ENCODE measurements at places on chromosomes 1 and 21. TPM values are rescaled to one million over a fixed set of nuclear protein-coding genes. Genes with fewer than 3 reads are reported as not detected.
A peak's percentile ranks its signal among the peaks of the same experiment; 100 is the strongest.

Gene TGFB2
- polyA plus RNA-seq: 21.2 TPM

Gene TMPRSS15
- not detected for polyA plus RNA-seq

Gene TMEM54
- polyA plus RNA-seq: 89.7 TPM

Gene PDZK1IP1
- polyA plus RNA-seq: 0.52 TPM

Gene FMO3
- polyA plus RNA-seq: not detected

Gene RAP1GAP
- 0.07 TPM for polyA plus RNA-seq

Gene OR6K3
- polyA plus RNA-seq: not detected

GRCh38 chr1:219526074-219526473 is 86.8 kb downstream of the ZC3H11B start:
- no peak for DNase-seq

GRCh38 chr1:2098839-2099785 is 48.9 kb downstream of the PRKCZ start:
- no peak for DNase-seq

DNA sequence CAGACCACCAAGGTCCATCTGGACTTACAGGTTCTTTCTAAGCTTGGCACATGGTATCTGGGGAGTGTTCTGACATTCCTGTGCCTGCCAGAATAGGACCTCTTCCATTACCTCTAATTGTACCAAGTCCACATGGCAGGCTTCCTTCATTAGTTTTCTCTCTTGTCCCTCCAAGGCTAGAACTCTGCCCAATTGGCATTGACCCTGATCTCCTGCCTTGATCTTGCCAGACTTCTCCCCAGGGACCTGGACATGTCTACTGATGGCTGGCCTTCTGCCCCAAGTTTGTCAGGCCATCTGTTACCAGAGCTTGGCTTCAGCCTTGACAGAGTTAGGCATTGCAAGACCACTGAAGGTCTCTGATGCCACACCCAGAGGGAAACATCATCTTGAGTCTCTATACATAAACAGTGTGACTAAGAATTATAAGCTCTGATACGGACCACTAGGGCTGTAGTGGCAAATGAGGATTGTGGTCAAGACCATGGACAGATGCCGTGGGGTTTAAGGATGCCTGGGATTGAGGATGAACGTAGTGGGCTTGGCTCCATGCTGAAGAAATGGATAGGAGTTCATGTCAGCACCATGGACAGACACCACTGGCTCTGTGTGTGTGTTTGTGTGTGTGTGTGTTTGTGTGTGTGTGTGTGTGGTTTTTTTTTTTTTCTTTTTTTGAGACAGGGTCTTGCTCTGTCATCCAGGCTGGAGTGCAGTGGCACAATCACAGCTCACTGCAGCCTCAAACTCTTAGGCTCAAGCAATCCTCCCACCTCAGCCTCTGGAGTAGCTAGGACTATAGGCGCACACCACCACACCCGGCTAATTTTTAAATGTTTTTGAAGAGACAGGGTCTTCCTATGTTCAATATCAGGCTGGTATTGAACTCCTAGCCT is 19.5 kb upstream of the PSMB2 start:
- peak; percentile 30 for DNase-seq

DNA sequence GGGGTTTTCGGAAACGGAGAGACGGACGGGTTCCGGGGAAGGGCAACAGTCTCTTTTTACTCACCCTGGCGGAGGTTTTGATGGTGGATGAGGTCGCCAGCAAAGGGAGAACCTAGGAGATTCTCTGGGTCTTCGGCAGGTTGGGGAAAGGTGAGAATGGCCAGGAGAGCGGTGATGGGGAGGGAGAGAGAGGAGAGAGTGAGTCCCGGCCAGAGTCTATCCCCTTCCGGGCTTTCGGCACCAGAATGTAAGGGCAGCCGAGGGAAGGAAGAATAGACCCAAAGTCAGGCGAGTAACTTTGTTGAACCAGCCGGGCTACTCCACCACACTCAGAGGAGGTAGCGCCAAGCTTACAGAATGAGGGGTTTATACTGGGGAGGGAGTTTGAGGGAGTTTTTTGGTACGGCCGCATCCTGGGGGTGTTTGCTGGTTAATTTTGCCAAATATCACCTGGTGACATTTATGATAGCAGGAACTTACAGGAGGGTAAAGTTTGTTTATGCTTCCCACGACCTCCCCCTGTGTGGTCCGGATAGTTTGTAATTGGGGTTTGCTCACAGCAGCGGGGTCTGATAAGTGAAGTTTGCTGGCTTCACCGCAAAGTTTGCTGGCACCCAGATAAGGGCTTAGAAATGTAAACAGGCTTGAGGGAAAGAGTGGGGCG is 141.1 kb upstream of the ETV3 start:
- no peak for DNase-seq

- DNase-seq: peak; percentile 30
These were observed 354.3 kb downstream of the TGFB2 start for GRCh38 chr1:218699421-218699820.

DNA sequence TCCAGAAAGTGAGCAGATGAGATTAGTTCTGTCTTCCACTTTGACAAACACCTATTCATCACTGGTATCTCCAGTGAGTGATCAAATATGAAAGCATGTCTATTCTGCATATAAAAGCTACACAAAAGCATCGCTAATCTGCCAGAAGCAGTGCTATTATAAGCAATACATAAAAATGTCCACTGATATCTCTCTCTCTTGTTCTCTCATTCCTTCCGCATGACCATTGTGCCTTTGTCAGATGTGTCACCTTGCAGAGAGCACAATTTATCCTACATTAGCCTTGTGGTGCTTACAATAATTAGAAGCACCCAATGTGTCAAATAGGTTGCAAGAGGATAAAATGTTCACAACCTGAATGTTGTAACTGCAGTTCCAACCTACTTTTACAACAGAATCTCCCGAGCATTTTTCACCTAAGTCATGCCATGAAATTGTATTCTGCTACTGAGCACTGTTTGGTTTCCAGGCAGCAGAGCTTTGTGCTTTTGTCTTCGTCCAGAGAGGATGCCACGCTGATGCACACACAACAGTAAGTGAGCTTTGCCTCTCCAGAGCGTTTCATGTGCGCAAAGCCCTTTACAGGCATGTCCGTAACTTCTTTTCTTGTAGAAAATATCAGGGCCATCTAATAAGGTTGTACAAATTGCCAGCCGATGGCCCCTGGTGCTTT is 198.7 kb upstream of the PLD5 start:
- no peak for DNase-seq

- DNase-seq: no peak
These were observed 192.1 kb downstream of the SETD4 start for GRCh38 chr21:35868005-35868868.

- DNase-seq: no peak
These were observed 312.5 kb upstream of the PKN2 start for GRCh38 chr1:88371436-88372023.

DNA sequence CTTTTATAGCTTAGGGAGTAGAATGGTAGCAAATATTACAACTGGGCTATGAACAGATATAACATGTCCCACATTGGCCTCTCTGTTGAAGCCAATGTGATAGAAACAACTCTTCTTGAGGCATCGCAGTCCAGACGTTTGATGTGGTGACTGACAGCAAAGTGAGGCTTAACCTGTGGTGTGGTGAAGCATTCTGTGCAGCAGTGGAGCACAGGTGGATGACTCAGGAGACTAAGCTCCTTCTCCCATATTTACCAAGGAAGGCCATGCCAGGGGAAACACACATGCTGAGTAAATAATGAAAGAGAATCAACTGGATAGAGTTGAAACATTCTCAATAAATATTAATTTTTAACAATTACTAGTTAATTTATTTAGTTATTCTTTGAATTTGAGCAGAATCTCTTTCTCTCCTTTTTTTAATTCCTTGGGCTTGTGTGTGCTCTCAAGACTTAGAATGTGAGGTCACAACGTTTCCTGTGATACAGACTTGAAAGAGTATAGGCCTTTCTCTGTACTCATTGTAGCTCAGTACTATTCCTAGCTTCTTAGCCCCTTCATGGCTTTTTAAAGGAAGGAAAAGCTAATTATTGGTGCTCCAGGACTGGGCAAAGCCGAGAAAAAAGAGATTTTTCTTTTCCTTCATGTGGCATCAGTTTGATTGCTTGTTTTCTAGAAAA is 17.6 kb downstream of the CRB1 start:
- DNase-seq: no peak

- DNase-seq: peak; percentile 96
These were observed 20.3 kb downstream of the ENO1 start for GRCh38 chr1:8858112-8858668.

GRCh38 chr1:181112071-181112929 is 23.8 kb downstream of the IER5 start:
- peak; percentile 87 for DNase-seq

GRCh38 chr1:246459221-246459620 is 47.9 kb downstream of the SMYD3 start:
- peak; percentile 34 for DNase-seq

- DNase-seq: no peak
These were observed 68.2 kb upstream of the OLIG2 start for GRCh38 chr21:32957545-32957944.

GRCh38 chr1:8120693-8121260 is 94.7 kb upstream of the ERRFI1 start:
- peak; percentile 93 for DNase-seq

DNA sequence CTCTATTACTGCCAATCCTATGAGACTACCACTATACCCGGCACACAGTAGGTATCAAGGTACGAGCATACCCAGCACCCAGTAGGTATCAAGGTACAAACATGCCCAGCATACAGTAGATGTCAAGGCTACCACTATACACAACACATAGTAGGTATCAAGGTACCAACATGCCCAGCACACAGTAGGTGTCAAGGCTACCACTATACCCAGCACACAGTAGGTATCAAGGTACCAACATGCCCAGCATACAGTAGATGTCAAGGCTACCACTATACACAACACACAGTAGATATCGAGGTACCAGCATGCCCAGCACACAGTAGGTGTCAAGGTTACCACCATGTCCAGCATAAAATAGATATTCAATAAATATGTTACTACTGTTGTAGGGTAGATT is 98.4 kb downstream of the C1orf94 start:
- DNase-seq: no peak

DNA sequence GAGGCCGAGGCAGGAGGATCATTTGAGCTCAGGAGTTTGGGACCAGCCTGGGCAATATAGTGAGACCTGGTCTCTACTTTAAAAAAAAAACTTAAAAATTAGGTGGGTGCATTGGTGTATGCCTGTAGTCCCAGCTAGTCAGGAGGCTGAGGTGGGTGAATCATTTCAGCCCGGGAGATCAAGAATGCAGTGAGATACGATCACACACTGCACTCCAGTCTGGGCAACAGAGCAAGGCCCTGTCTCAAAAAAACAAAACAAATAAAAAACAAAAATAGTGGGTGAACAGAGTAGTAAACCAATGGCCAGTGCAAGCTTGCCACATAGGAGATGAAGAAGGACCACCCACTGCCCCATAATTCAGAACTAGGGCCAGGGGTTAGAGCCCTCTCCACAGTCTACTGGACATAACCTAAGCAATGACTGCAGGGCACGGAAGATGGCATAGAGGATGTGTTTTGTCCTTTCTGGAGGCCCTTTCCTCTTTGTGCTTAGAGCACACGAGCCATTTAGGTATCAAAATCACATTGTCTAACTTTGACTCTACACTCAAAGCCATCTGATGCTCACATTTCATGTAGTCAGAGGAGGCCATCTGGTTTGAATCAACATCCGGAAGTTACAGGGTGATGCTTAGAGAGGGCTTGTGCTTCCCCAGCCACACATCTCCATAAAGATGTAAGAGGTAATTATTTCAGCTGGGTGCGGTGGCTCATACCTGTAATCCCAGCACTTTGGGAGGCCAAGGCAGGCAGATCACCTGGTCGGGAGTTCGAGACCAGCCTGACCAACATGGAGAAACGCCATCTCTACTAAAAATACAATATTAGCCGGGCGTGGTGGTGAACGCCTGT is 12.6 kb downstream of the CD2 start:
- no peak for DNase-seq

DNA sequence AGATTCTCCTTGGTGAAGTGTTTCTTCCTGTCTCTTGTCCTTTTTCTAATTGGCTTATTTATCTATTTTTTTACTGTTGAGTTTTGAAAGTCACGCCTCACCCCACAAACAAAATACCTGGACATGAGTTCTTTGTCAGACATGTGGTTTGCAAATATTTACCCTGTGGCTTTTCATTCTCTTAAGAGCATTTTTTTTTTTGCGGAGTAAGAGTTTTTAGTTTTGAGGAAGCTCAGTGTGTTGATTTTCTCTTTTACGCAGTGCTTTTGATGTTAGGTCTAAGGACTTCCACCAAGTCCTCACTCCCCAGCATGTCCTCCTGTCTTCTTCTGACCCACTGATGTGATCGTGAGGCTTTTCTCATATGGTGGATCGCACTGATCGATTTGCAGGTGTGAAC is 7.6 kb downstream of the DFFB start:
- DNase-seq: no peak

- peak; percentile 31 for DNase-seq
These were observed 29.4 kb downstream of the MRPL37 start for GRCh38 chr1:54229281-54229891.

- DNase-seq: no peak
These were observed 22.2 kb upstream of the SMG7 start for GRCh38 chr1:183450093-183450492.

DNA sequence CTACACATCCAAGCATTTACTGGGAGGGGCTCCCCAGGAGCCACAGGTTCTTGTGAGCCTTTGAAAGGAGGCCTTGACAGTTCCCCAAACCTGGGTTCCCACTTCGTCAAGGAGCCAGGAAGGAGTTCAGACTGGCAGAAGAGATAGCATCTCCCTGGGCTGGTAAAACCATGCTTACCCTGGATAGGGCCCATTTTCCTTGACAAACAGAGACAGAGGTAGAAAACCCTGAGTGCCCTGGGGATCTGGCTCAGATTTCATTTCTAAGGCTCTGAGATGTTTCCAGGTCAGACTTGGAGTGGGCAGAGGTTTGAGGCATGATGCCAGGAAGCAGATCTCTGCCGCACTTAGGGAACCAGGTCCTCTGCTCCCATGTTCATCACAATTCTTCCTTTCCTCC is 2.7 kb downstream of the ETNK2 start:
- DNase-seq: no peak

DNA sequence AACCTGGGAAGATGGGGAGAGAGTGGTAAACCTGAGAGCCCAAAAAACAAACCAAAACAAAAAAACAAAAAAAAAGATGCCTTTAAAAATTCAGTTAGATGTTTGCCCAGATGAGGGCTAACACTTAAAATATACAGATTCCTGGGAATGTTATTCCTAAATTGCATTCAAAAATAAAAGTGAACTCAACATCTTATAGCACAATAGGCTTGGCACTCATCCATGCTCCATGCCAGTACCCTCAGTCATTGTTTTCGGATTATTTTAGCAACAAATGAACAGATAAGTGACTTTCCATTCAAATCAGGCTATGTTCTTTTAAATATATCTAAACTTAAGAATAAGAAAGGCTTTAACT is 3.7 kb downstream of the ATP1A1 start:
- peak; percentile 82 for DNase-seq

DNA sequence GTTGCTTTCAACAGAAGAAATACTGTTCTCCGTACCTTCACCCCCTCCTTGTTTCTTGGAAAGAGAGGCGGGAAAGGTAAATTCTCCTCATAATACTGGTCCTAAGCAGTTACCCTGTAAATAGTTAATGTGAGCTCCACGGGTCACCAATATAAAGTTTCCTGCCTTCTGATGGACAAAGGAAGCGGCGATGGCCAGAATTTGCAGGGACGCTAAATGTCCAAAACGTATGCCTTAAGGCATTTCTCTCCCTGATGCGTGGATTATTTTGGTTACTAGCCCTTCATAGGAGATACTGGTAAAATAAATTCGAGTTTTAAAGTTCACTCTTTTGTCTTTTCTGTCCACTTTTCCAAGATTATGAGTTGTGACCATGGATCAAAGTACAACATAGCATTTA is 898 bp upstream of the PTGS2 start:
- DNase-seq: no peak

- DNase-seq: no peak
These were observed 48.2 kb upstream of the ADARB1 start for GRCh38 chr21:45026066-45026745.

- no peak for DNase-seq
These were observed 81.6 kb downstream of the PRKAA2 start for GRCh38 chr1:56726706-56727105.
